ENCODE measurements at places on chromosomes 16 and 17. TPM values are rescaled to one million over a fixed set of nuclear protein-coding genes. Genes with fewer than 3 reads are reported as not detected.

The ZG16B gene
- total RNA-seq = 4.3 TPM

The UTS2R gene
- not detected for total RNA-seq

GRCh38 chr17:16448490-16448889 is 33.1 kb downstream of the TRPV2 start:
- no peak for DNase-seq

DNA sequence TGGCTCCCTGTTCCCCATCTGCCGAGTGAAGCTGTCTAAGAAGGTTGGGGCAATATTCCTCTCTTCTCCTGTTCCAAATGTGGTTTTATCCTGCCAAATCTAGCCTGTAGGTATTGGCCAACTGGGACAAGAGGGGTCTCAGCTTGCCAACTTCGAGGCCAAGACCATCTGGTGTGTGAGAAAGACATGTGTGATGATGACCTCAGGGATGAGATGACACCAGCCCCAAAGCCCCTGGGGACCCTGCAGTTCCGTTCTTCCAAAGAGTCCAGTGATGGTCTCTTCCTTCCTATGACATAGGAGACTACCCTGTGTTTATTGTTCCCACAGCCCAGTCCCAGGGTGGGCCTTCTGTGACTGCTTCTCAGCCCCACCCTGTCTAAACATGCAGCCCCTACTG is 34.8 kb upstream of the ADAMTS18 start:
- no peak for DNase-seq

DNA sequence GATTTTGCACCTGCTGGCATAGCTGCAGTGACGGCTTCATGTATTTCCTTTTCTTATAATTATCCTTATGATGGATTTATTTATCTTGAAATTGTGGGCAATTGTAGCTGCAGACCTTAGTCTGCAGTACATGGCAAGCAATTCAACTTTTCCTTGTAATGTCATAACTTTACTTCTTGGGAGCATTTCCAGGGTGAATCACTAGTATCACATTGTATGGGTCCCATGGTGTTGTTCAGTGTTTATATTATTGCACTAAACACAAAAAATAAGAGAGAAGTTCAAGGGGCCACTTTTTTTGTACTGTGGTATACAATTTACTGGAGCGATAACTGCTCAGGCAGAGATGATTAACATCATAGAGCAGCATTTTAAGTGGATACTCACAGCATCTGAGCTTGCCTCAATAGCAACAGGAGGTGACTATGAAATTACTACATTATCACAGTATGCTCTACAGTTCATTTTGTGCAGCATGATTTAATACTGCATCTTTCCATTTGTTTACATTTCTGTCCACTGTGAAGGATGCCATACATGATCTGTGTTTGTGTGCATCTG is 169.5 kb downstream of the STX8 start:
- DNase-seq = no peak

DNA sequence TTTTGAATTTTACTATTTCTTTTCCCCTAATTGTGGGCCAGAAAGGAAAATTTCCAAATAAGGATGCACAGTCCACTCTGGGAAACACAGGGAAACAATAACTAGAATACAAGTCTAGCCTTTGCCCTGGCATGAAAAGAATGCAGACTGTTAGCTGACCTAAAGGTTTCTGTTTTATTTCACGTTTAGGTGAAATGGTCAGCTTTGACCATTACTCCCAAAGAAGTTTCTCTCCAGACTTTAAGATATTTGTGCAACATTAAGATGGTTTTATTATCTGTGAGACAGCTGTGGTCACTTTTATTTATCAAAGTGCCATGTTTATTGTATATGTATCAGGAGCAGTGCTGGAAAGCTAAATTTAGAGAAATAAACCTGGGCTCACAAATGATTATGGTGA is 163.9 kb downstream of the SPECC1 start:
- no peak for DNase-seq

GRCh38 chr16:70378869-70379493 is 32.3 kb downstream of the DDX19A start:
- no peak for DNase-seq

- DNase-seq = no peak
Observed at GRCh38 chr17:34917381-34917780, 43.9 kb downstream of the CCT6B start.

DNA sequence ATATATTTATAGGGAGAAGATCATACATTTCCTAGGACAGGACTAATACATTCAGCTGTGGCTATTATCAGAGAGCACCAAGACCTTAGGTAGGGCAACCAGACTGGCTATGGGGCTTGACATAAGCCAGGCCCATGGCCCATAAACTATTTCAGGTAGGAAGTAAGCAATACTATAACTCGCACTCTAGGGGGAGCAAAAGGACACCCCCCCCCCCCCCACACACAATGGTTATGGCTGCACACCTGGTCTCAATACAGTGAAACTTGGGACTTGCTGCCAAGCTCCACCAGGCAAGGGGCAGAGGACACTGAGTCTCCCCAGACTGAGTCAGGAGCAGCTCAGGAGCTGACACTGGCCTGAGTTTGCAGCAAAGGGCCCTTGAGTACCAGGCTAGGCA is 348.9 kb upstream of the ASIC2 start:
- DNase-seq = no peak

The ACE gene
- 14.5 TPM for total RNA-seq

GRCh38 chr17:48162946-48163506 is 55.5 kb downstream of the SNX11 start:
- DNase-seq = no peak

GRCh38 chr16:27566417-27566816 is 16.5 kb downstream of the KATNIP start:
- DNase-seq = peak; percentile 11

- DNase-seq = no peak
Observed at GRCh38 chr16:26727848-26728247, 338.9 kb upstream of the C16orf82 start.

The SLC5A11 gene
- under 0.01 TPM for total RNA-seq

DNA sequence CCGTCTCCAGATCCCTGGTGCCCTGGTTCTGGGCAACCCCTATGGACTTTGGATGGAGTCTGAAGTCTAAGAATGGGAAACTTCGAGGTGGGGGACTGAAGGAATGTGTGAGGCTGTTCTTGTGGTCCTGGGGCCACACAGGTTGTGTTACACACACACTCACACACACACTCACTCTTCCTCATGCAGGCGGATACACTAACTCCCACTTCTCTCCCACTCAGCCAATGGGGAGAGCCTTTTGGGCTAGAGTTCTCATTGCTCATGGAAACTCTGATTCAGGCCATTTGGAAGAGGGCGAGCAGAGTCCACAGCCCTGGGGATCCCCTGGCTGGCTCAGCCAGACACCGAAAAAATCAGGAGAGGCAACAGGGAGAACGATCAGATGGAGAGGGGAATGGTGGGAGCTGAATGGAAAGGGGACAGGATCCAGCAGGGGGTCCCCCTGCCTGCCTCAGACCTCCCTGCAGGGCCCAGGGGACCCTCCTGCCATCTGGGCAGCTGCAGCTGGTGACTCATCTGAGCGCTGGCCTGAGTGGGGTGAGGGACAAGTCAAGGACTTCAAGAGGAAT is 9.1 kb downstream of the IGFBP4 start:
- no peak for DNase-seq

DNA sequence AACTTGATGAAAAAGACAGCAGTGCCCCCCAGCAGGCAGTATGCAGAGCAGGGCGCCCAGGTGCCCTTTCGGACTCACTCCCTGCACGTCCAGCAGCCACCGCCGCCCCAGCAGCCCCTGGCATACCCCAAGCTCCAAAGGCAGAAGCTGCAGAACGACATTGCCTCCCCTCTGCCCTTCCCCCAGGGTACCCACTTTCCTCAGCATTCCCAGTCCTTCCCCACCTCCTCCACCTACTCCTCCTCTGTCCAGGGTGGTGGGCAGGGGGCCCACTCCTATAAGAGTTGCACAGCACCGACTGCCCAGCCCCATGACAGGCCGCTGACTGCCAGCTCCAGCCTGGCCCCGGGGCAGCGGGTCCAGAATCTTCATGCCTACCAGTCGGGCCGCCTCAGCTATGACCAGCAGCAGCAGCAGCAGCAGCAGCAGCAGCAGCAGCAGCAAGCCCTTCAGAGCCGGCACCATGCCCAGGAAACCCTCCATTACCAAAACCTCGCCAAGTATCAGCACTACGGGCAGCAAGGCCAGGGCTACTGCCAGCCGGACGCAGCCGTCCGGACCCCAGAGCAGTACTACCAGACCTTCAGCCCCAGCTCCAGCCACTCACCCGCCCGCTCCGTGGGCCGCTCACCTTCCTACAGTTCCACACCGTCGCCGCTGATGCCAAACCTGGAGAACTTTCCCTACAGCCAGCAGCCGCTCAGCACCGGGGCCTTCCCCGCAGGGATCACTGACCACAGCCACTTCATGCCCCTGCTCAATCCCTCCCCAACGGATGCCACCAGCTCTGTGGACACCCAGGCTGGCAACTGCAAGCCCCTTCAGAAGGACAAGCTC is 43.2 kb downstream of the SREBF1 start:
- no peak for DNase-seq

- DNase-seq = no peak
Observed at GRCh38 chr16:77540646-77541045, 105.8 kb upstream of the ADAMTS18 start.

The CACNG5 gene
- not detected for total RNA-seq

GRCh38 chr17:29615048-29615385 is 7.7 kb downstream of the CORO6 start:
- peak; percentile 84 for DNase-seq

DNA sequence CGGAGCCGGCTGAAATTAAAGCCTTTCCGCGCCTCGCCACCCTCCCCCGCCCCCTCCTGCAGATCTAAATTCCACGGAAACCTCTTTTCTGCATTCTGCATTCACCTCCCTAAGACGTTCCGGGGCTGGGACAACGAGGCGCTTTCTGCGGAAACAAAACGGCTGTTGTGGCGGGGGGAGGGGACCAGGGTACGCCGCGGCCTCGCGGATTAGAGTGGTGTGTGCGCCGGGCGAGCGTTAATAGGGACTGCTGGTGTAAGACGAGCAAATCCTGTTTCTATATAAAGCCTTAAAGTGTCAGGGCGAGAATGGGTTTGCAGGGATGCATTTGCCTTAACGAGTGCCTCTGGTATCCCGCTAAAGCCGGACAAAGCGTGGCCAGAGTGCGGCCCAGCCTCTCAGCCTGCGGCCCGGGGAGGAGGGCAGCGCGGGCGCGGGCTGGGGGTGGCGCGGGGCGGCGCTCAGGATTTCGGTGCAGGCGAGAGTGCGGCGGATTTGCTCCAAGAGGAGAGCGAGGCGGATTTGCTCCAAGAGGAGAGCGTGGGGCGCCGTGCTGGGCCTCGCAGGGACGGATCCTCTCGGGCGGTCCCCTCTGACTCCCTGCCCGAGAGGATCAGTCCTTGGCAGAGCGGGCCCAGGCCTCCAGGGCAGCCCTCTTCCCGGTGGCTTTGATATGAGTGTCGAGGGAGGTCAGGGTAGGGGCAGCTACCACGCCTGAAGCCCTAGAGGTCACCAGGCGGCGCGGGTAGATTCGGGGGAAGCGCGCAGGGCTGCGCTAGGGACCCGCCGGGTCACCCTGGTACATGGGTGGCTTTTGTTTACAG is 5.1 kb downstream of the BAHCC1 start:
- DNase-seq = no peak

GRCh38 chr16:50430076-50430475 is 61.3 kb upstream of the BRD7 start:
- DNase-seq = no peak

DNA sequence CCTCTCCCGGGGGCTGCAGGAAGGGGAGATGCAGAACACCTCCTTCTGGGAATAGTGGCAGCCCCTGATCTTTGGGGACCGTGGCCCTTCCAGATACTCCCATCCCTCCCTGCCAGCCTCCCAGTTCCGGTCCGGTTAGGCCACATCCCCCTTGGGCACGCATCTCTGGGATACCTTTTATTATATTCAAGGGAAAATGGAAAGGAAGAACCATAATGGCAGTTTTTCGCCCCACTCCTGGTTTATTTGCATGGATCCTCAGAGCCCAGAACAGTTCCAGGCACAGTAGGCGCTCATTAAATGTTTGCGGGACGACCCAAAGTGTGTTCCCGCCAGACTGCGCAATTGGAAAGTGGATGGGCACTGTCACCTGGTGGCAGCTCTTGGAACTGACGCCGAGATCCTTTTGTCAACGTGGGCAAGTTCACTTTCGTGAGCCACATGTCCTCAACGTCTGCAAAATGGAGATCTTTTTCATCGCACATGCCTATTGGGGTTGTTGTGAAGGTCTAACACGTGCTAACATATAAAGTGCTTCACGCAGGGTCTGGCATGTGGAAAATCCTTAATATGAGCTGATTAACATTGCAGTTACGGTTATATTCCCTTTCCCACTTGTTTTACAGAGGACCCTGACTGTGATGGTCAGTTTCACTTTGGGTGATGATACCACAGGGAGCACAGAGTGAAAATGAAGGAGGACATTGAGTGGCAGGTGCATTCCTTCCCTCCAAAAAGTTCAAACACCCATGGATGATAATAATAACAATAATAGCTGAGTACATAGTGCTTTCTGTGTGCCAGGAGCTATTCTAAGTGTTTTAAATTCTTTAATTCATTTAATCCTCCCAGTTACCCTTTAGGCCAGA is 1.7 kb upstream of the GPRC5B start:
- peak; percentile 72 for DNase-seq

DNA sequence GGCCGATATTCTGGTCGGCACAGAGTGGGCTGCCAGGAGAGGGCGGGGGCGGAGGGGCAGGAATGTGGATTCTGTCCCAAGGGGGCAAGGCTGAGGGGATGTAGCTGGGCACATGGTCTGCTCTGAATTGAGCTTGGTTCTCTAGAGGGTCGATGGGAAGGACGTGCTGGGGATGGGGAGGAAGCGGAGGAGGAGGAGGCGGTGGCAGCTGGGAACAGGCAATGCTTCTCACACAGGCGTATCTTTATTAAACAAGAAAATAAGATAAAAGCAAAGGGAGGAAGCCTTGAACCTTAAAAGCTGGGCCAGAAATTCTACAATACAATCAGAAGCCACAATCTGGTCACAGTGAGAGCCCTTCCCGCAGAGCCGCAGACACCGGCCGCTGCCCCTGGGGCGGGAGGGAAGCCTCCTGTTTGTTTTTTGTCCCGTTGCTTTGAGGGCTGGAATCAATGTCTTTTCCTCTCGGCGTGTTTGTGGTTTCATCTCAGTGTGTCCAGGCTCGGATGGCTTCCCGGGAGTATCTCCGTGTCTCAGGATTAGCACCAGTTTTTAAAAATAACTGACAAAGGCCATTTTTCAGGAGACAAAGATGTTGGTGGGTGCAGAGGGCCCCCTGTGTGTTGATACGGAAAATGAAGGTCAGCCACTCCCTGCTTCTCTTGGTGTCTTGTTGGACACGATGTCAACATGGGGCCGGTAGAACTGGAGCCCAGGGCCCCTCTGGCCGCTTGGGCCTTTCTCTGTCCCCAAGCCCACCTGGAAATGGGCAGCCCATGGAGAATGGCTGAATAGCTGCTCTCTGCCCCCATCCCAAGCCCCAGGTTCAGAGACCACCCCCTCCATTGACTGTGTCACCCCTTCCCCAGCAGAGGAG is 12.3 kb upstream of the SLC7A5 start:
- DNase-seq = no peak

The MINK1 gene
- total RNA-seq = 21.0 TPM

- no peak for DNase-seq
Observed at GRCh38 chr17:31512796-31513195, 121.3 kb downstream of the RAB11FIP4 start.

The PRR29 gene
- total RNA-seq = 1.6 TPM

GRCh38 chr16:84380405-84380804 is 12.1 kb downstream of the ATP2C2 start:
- no peak for DNase-seq

- DNase-seq = no peak
Observed at GRCh38 chr17:76893623-76894334, 25.6 kb downstream of the MGAT5B start.

- no peak for DNase-seq
Observed at GRCh38 chr16:74474416-74474815, 53.1 kb upstream of the CLEC18B start.

All from hematopoietic multipotent progenitor cell (in vitro differentiated cells).